ENCODE measurements at places on chromosomes 6 and 20. TPM values are rescaled to one million over a fixed set of nuclear protein-coding genes. Genes with fewer than 3 reads are reported as not detected.

Gene CASS4
- 2.3 TPM for polyA plus RNA-seq

Gene LRRN4
- polyA plus RNA-seq: 15.1 TPM

Gene SLA2
- polyA plus RNA-seq: 0.40 TPM

Gene SDCBP2
- polyA plus RNA-seq: 3.4 TPM

Gene COL21A1
- 92.7 TPM for polyA plus RNA-seq

Gene SLC22A23
- polyA plus RNA-seq: 16.3 TPM

Gene THEMIS
- not detected for polyA plus RNA-seq

Gene PLAGL2
- polyA plus RNA-seq: 22.8 TPM

Gene NOX3
- polyA plus RNA-seq: 2.7 TPM

Gene EPB41L2
- polyA plus RNA-seq: 154 TPM

Gene VSX1
- not detected for polyA plus RNA-seq

Gene DEFB132
- polyA plus RNA-seq: not detected

Gene MUC22
- polyA plus RNA-seq: not detected

Gene NRN1
- 6.3 TPM for polyA plus RNA-seq

Gene LGSN
- polyA plus RNA-seq: 1.6 TPM

Gene EFCAB8
- polyA plus RNA-seq: 0.06 TPM

Gene SLC17A9
- 1.5 TPM for polyA plus RNA-seq

Gene SS18L1
- polyA plus RNA-seq: 26.6 TPM

Gene CYP21A2
- 2.4 TPM for polyA plus RNA-seq

Gene ADGRF4
- 0.29 TPM for polyA plus RNA-seq

Gene MLIP
- 0.50 TPM for polyA plus RNA-seq

Gene NKX2-2
- 0.07 TPM for polyA plus RNA-seq

Gene FAM162B
- 7.0 TPM for polyA plus RNA-seq

Gene DSN1
- polyA plus RNA-seq: 22.4 TPM

Measured in renal pelvis (tissue), 12 donors.